ENCODE measurements at places on chromosomes 3 and 15. TPM values are rescaled to one million over a fixed set of nuclear protein-coding genes. Genes with fewer than 3 reads are reported as not detected.

ZCWPW2 gene
- total RNA-seq, result 1.6 TPM

PTPRG gene
- total RNA-seq, result 76.5 TPM

ZMAT3 gene
- 7.6 TPM for total RNA-seq

GMNC gene
- not detected for total RNA-seq

P2RY1 gene
- total RNA-seq, result 11.5 TPM

GRCh38 chr15:35444557-35445204 lies 101.3 kb downstream of the DPH6 start:
- DNase-seq, result no peak

GRCh38 chr15:34311563-34311962 lies 26.0 kb downstream of the SLC12A6 start:
- DNase-seq, result no peak

DNA sequence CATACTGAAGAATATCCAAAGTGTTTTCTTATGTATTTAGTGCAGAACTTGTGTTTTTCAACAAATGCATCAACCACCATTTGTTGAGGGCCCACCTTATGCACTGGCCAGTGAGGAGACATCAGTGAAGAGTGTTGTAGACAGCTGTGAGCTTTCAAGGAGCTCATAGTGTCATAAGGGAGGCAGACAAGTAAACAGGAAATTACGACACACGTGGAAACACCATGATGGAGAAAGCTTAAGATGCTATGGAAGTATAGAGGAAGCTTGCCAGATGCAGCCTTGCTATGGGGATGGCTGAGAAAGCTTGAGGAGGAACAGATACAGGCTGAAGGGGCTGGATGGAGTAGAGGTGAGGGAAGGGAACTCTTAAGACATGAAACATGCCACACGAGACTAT lies 50.8 kb upstream of the PSMD6 start:
- no peak for DNase-seq
